ENCODE measurements at places on chromosomes 3 and 15.

DNA sequence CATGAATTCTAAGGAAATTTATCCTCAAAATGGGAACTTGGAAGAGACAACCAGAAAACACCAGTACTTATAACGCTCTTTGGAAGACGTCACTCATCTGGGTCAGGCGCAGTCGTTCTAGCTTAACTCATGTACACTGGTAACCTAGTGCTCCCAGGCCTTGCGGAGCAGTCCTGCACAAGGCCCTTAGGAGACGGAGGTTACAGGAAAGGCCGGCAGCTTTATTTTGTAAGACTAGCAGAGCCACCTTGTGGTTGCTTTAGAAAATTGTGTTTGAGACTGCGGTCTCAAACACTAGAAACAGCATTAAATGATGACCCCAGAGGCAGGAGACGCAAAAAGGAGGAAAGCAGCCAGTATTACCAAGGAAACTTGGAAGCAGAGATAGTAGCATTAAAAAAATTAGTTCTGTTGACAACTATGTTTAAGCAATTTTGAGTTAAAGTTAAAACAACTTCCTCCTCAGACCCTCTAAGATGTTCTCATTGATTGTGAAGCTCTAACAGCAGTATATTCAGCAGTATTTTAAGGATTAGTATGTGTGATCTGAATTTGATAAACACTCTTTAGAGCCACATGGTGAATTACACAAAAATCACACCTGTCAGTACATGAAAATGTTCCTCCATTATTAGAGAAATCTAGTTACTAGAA is 141.9 kb upstream of the C2CD4B start:
- DNase-seq: no peak

DNA sequence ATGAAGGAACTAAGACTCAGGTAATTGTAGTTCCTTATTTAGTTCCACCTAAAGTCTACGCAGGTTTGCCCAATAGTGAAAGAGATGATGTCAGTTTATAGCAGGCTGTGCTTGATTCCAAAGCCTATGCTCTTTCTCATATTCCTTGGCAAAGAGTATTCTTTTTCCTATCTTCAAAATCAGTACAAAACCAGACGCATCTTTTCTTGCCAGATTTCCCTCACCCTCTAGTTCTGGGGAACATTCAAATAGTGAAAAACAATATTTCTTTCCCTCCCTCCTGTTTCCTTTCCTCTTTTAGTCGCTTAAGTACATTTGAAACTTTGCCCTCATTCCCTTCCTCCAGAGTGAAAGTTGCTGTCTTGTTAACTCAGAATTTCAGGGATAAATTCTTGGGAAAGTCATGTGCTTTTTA is 134.6 kb upstream of the PDZRN3 start:
- no peak for DNase-seq

- DNase-seq: no peak
These were observed 170.4 kb downstream of the KLHL25 start for GRCh38 chr15:85624291-85624801.

- no peak for DNase-seq
These were observed 7.5 kb upstream of the ALAS1 start for GRCh38 chr3:52190294-52191074.
